Muscle of leg (tissue), 16 donors: ENCODE measurements at places on chromosomes 7 and 10. TPM values are rescaled to one million over a fixed set of nuclear protein-coding genes. Genes with fewer than 3 reads are reported as not detected.

DNA sequence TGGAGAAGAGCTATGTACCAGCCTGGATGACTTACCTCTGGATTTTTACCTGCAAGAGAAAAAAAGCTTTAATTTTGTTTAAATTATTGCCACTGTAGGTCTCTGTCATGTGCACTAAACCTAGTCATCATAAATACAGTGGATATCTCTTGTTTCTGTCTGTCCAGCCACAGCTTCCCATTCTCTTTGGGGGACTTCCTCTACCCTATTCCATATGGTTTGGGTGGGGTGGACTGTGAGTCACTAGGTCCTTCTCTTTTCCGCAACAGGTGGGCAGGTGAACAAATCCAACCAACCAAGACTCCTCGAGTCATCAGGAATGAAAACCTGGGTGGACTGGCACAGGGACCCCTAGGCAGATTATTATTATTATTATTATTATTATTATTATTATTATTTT is 87.3 kb upstream of the CYTH3 start:
- DNase-seq, result no peak

Gene SEMA3D
- total RNA-seq, result 19.8 TPM

DNA sequence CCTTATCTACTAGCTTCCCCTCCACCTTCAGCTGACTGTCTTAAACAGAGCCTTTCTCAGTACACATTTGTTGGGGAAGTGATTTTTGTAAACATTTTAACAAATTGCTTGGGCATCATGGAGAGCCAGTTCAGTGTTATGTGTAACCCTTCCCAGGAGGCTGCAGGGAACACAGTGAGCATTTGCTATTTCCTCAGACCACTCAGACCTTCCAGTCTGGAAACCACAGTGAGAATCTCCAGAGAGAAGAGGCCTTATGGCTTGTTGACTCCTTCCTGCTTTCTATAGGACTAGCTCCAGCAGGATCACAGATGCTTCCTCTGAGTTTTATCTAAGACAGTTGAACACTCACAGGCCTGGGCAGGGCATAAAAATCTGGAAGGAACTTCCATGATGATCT is 409.8 kb upstream of the NPVF start:
- DNase-seq, result peak; percentile 57

GRCh38 chr10:121594076-121594475 is 4.2 kb downstream of the FGFR2 start:
- DNase-seq, result no peak

GRCh38 chr7:22116451-22117030 is 170.8 kb upstream of the CDCA7L start:
- no peak for DNase-seq

- peak; percentile 76 for DNase-seq
Observed at GRCh38 chr10:10796774-10797415, 220.8 kb upstream of the CELF2 start.

- no peak for DNase-seq
Observed at GRCh38 chr10:78576276-78576675, 492.5 kb upstream of the ZMIZ1 start.

Gene ACSM6
- not detected for total RNA-seq
